ENCODE measurements at places on chromosomes 6 and 20. TPM values are rescaled to one million over a fixed set of nuclear protein-coding genes. Genes with fewer than 3 reads are reported as not detected.
A peak's percentile ranks its signal among the peaks of the same experiment; 100 is the strongest.

DNA sequence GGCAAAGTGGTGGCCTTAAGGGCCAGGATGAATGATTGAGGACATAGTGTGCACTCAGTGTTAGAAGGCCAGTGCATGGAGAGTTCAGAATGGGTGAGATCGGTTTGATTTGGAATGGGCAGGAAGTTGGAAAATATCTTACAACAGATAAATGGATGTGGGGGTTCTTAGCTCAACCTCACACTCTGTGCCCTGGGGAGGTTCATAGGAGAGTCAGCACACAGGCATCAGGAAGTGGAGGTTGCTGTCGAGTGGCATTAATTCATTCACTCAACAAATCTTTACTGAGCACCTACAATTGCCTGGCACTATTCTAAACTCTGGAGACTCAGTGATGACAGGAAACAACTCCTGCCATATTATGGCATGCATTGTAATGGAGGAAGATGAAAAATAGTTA lies 313.7 kb upstream of the SUPT3H start:
- DNase-seq, result peak; percentile 98

- DNase-seq, result no peak
Observed at GRCh38 chr20:47127546-47127945, 229.0 kb downstream of the ZMYND8 start.

Gene WRNIP1
- total RNA-seq, result 52.1 TPM

Gene BTBD3
- total RNA-seq, result 67.1 TPM

DNA sequence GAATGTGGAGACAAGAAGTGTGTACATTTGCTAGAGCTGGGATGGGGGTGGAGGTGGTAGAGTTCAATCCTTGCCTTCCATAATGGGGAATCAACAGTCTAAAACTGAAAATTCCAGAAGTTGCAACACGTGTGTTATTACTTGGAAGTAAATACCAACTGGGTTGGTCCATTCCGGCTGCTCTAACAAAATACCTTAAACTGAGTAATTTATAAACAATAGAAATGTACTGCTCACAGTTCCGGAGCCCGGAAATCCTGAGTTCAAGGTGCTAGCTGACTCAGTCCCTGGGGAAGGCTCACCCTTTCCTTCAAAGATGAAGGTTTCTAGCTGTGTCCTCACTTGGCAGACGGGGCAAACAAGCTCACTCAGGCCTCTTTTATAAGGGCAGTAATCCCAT lies 59.0 kb downstream of the RIN2 start:
- DNase-seq, result peak; percentile 99

- DNase-seq, result no peak
Observed at GRCh38 chr20:54262671-54263070, 54.8 kb downstream of the PFDN4 start.

DNA sequence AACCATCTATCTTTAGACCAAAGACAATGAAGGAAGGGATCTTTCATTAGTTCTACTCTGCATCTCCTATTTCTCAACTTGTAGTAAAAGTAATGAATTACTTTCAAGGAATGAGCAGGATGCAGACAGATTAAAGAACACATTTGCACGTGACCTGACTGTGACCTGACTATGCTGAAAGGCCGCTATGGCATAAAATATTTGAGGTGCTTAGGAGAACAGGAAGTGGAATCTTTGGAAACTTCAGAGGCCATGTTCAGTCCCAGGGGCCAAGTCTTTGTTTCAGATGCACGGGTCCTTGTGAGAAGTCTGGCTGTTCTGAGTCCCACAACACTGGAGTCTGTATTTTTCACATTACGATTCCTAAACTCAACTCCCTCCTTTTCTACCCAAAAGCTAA lies 41.0 kb downstream of the NINL start:
- DNase-seq, result peak; percentile 25

Gene ADAM33
- 0.15 TPM for total RNA-seq

DNA sequence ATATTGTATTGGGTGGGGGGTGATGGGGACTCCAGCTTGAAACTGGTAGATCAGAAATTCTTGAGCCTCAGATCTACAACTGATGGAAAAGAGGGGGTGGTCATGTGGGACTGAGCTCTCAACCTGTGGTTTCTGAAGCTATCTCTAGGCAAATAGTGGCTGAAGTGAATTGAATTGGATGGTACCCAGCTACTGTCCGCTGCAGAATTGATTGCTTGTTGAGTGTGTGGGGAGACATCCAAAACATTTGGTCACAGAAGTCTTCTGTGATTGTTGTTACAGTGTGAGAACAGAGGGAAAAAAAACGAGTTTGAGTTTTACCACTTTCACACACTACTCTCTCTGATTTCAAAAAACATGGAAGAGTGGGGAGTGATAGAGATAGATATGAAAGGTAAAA lies 14.8 kb downstream of the CDS2 start:
- DNase-seq, result no peak

Gene VWA7
- total RNA-seq, result 0.94 TPM

GRCh38 chr6:9540126-9540525 lies 874.7 kb downstream of the TFAP2A start:
- no peak for DNase-seq

GRCh38 chr6:159005436-159005835 lies 5.4 kb upstream of the RSPH3 start:
- DNase-seq, result no peak

DNA sequence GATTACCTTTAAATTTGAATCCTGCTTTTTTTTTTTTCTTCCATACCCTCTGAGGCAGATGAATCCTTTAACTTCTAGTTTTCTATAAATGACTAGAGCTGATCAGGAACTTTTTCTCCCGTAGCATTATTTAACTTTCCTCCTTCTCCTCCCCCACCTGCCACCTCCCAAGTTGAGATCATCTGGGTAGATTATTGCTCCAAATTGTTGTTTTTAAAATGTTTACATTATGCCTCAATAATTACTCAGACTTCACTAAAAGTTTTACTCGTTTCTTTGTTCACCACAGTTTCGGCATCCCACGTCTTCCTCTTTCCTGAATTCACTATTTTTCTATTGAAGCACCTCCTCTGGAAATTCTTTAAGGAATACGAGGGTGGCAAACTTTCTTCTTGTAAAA lies 16.6 kb upstream of the SCUBE3 start:
- no peak for DNase-seq

DNA sequence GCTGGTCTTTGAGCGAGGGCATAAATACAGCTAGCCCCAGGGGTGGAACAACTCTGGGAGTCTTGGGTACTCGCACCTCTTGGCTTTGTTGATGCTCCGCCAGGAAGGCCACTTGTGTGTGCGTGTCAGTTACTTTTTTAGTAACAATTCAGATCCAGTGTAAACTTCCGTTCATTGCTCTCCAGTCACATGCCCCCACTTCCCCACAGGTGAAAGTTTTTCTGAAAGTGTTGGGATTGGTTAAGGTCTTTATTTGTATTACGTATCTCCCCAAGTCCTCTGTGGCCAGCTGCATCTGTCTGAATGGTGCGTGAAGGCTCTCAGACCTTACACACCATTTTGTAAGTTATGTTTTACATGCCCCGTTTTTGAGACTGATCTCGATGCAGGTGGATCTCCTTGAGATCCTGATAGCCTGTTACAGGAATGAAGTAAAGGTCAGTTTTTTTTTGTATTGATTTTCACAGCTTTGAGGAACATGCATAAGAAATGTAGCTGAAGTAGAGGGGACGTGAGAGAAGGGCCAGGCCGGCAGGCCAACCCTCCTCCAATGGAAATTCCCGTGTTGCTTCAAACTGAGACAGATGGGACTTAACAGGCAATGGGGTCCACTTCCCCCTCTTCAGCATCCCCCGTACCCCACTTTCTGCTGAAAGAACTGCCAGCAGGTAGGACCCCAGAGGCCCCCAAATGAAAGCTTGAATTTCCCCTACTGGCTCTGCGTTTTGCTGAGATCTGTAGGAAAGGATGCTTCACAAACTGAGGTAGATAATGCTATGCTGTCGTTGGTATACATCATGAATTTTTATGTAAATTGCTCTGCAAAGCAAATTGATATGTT lies 19.2 kb downstream of the IRF4 start:
- no peak for DNase-seq

DNA sequence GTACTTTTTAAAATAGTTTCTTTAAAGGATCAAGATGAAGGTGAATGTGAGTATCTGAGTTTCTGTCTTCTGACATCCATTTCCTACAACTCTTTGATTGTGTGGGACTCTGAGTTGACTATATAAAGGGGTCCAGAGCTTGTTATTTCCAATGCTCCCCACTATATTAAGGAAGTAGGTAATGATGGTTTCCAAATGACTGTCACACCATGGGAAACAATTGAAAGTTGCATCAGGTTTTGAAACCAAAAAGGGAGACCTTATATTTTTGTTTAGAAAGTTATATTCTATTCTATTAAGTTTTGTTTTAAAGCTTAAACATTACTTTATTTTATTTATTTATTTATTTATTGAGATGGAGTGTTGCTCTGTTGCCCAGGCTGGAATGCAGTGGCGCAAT lies 11.2 kb downstream of the CASS4 start:
- DNase-seq, result no peak

Gene NEU1
- total RNA-seq, result 210 TPM

- no peak for DNase-seq
Observed at GRCh38 chr20:63618291-63618980, 8.5 kb downstream of the GMEB2 start.

Gene TULP1
- not detected for total RNA-seq

GRCh38 chr20:4681991-4682401 lies 39.7 kb upstream of the PRND start:
- peak; percentile 41 for DNase-seq

Gene GPX5
- total RNA-seq, result not detected

DNA sequence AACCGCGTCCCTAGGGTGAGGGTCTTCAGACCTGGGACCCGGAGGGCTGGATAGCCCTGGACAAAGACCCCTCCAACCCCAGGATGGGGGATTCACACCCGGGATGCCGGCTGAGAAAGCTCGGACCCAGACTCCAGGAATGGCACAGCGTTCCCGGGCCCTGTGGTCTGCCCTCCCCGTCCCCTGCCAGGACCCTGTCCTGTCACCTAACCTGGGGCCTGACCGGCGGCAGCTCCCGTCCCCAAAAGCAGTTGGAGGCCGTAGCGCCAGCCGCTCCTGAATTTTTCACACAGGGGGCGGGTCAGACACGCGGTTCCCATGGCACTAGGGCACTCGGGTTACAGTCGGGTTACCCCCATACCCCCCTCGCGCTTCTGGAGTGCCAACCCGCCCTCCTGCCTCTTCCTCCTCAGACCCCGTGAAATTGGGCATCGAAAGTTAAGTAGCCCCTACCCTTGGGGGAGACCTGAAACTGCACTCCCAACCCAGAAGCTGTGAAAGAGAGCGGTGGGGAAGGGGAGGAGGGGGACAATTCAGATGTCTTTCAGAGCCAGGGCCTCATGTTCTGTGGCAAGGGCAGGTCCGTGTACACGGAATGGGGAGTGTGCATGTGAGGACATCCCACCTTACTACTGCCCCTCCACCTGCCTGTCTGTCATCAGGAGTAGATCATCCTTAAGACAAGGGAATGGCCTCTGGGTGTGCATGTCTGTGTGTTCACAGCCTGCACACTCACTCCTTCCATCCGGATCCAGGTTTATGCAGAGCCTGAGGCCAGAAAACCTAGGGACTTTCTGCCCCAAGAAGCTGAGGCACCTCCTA lies 595 bp downstream of the REM1 start:
- peak; percentile 56 for DNase-seq

- no peak for DNase-seq
Observed at GRCh38 chr6:128659276-128659675, 138.9 kb upstream of the PTPRK start.

- DNase-seq, result no peak
Observed at GRCh38 chr20:63016514-63017075, 9.8 kb upstream of the BHLHE23 start.
